Activated CD4-positive, alpha-beta memory T cell treated with anti-CD3 and anti-CD28 coated beads for 36 hours (primary cell): ENCODE measurements at places on chromosomes 5 and 9. TPM values are rescaled to one million over a fixed set of nuclear protein-coding genes. Genes with fewer than 3 reads are reported as not detected.
A peak's percentile ranks its signal among the peaks of the same experiment; 100 is the strongest.

GRCh38 chr5:139094154-139095131 lies 103.7 kb downstream of the SIL1 start:
- no peak for DNase-seq

CCDC187 gene
- total RNA-seq = not detected

SLC45A2 gene
- total RNA-seq = not detected

DNA sequence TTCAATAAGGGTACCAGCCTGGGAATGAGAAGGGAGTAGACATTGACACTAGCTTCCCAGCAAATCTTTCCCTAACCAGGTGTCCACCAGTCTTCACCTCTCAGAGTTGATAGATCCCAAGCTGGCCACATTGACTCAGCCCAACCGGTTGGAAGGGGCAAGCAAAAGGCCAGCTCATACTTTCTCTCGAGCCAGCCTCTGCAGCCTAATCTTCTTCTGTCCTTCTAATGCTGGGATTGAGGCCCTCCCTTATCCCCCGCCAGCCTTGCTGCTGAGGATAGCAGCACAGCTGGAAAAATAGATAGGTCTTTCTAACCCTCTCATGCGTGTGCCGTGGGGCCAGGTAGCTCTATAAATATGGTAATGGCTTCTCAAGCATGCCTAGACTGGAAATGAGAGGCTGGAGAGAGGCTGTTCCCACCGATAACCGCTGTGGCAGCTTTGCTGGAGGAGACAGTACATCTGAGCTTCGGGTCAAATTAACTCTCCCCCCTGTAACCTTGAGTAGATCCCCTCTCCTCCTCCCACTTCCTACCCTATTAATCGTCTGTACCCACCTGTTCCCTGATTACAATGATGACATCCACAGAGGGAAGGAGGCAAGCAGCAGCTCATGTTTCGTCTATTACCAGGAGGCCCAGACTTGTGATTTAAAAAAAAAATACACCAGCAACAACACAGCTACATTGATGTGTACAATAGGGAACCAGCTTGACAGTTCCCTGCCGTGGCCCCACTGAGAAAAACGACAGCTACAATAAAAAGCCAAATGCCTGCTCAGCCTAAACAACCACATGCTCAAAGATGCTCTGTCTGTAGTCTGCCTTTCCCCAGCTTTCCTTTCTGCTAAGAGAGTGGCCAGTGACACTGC lies 219.9 kb upstream of the BRINP1 start:
- DNase-seq = no peak

GRCh38 chr5:81045389-81045807 lies 85.2 kb downstream of the RASGRF2 start:
- DNase-seq = no peak

LRRC19 gene
- not detected for total RNA-seq

DNA sequence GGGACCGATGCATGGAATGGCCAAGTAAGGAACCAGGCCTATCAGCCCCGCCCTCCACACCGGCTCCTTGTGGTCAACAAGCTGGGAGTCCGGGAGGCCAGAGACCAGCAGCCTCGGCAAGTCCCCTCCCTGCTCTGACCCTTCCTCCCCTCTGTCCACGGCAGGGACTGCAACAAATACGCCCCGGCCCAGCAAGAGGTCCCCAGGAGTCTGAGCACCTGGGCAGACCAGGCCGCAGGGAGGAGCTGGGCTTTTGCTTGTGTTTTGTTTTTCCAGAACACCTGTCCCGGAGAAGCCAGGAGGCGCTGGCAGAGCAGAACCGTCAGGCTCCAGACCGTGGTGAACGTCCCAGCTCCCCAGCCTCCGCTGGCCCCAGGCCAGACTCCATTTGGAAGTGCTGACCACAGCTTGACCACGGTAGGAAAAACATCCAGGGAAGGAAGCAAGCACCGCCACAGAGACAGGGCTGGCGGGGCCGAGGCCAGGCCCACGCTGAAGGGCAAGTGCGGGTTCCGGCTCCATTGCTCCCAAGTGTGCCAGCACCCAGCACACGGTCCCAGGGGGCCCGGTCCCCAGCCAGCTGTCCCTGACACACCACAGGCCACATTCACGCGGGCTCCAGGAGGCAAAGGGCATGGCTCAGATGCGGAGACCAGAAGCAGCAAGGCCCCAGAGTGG lies 56.7 kb downstream of the VAV2 start:
- DNase-seq = no peak

GRCh38 chr5:77928776-77929300 lies 152.7 kb upstream of the TBCA start:
- no peak for DNase-seq

DNA sequence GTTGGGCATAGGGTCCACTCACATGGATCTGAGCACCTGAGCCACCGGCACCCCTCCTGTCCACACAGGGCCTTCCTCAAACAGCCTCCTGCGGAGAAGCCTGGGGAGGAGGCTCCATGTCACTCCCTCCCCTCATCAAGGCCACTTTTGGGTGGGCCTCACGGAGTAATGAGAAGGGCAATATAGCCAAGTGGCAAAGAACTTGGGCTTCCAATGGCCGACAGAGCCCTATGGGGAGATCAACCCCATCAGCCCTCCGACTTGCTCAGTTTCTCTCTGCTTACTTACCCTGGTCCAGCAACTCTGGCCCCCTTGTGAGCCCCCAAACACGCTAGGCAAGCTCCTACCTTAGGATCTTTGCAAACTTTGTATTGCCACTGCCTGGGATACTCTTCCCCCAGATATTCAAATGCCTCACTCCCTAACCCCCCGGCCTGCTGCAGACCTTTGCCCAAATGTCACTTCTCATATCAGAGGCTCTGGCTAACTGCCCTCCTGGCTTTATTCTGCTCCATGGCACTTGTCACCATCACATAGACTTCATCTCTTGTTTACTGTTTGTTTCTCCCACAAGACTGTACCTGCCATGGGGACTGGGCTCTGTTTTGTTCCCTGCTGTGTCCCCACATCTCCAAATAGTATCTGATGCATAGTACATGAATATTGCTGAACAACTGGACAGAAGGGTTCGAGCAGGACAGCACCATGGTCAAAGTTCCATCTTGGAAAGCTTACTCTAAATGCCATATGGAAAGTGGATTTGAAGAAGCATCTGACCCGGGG lies 220.8 kb downstream of the FSTL4 start:
- DNase-seq = no peak

DNA sequence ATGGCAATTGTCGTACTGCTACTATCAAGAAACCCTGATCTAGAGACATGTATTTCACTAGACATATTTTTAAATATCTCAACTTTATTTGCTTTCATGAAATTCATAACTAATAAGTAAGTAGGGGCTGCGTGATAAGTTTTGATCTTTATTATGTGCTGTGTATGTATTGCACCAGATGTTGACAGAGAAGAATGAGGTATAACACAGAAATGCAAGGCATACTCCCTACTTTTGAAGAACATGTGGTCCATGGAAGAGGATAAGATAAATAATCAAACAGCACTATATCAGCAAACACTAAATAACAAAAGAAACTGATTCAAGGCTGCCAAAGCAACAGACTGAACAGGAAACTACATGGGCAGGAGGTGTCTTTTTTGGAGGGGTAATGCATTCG lies 60.9 kb downstream of the FREM1 start:
- DNase-seq = no peak

HMMR gene
- 118 TPM for total RNA-seq

TYRP1 gene
- total RNA-seq = not detected

- DNase-seq = no peak
These were observed 728.0 kb upstream of the C9orf72 start for GRCh38 chr9:28301281-28301680.

DNA sequence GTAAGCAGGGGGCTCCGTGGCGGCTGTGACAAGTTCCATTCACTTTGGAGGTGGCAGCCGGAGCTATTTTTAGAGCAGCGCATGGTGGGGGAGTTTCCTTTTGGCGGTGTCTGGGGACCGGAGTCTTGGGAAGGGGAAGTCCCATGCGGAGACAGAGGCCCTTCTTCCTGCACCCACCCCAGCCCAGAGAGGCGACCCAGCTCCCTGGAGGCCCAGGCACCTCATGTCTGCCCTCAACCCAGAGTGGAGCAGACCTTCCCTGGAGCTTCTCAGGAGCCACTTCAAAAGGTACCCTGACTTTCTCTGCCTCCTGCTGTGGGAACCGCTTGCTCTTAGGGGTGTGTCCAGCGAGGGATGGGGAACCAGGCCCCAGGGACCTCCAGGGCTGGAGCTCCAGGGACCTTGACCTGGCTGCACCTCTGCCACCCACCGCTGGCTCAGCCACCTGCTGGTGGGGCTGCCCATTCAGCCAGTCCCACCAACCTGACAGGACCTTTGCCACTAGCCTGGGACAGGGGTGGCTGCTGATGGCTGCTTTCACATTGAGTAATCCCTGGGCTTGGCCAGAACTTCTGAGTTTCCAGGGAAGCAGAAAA lies 34.1 kb downstream of the NEK6 start:
- peak; percentile 76 for DNase-seq

TRIM36 gene
- total RNA-seq = not detected

GABRA6 gene
- total RNA-seq = not detected

DNA sequence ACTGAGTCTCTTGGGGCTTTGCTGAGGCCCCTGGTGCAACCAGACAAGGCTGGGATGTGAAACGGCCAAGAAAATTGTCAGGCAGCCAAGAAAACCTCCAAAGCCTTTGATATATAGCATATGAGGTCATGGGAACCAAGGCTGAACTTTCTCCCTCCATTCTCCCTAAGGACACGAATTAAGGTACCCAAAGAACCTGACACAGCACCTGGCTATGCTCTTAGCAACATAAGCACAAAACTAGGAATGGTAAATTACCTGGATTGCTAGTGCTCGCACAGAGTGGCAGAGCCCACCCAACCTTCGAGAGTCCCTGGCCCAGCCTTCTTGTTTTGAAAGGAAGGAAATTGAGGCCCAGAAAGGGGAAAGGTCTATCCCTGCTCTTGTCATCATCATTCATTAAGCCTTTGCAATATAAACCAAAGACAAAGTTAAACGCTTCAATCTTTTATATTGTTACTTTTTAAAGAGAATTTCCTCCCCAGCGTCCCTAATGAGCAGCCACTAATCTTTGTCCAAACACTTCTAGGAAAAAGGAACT lies 220.0 kb upstream of the NR4A3 start:
- no peak for DNase-seq

SHB gene
- 1.2 TPM for total RNA-seq

MEGF10 gene
- total RNA-seq = not detected

DNA sequence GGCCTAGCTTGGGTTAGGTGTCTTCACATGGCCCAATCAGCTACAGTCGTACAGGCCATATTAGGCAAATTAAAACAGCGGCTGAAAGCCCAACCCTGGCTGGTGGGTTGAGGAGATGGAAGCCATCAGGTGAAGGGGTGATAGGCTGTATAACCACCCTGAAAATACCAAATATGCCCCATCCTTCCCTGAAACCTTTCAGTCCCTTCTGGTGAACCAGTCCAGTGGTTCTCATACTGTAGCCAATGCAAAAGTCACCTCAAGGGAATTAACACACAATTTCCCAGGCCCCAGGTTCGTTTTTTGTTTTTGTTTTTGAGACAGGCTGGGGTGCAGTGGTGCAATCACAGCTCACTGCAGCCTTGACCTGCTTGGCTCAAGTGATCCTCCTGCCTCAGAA lies 19.8 kb upstream of the KCNV2 start:
- no peak for DNase-seq
